ENCODE measurements at places on chromosomes 2 and 18.

DNA sequence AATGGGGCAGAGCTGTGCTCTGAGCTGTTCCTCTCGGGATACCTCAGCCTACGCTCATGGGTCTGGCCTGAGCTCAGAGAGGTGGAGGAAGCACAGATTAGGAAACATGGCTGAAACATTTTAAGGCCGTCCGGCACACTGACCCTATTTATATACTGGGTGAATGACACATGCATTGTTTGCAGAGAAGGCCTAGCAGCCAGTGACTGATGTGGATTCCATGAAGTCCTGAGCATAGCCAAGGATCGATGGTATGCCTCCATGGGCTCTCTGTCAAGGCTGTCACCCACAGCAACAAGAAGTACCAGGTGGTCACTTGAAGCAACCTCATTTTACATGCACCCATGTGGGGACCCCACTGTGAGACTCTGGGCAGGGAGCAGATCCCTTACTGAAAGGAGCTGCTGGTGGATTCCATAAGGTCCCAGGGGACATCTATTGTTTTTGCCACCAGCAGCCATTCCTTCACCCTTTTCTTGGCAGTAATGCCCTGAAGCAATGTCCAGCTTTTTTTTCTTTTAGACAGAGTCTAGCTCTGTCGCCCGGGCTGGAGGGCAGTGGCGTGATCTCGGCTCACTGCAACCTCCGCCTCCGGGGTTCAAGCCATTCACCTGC lies 8.4 kb downstream of the PTMA start:
- no peak for DNase-seq

DNA sequence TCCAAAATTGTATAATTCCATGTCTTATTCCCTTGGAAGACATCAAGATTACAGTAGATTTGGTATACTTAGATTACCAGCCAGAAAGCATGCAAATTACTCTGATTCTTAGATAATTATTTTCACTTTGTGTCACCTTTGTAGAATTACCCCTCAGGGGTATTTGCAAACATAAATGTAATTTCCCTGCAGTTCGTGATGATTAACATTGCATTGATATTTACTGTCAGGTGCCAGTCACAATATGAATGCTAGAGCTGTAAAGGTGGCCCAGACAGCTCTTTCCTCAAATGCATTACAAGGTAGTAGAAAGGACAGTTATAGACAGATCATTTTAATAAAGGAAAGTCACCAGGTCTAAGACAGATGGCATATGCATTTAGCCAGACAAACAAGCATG lies 1537.5 kb upstream of the PIK3C3 start:
- no peak for DNase-seq

DNA sequence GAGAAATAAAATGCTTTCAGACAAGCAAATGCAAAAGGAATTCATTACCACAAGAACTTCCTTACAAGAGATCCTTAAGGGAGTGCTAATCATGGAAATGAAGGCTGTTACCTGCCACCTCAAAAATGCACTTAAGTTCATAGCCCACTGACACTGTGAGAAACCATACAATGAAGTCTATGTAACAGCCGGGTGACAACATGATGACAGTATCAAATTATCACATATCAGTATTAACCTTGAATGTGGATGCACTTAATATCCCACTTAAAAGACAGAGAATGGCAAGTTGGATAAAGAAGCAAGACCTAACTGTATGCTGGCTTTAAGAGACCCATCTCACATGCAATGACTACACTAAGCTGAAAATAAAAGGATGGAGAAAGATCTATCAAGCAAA lies 403.4 kb upstream of the MC4R start:
- DNase-seq = no peak

- no peak for DNase-seq
Measured at GRCh38 chr2:147083664-147084063, 761.2 kb upstream of the ACVR2A start.

- DNase-seq = no peak
Measured at GRCh38 chr18:21203126-21203525, 38.9 kb upstream of the GREB1L start.

- DNase-seq = no peak
Measured at GRCh38 chr2:128406736-128407554, 88.3 kb upstream of the HS6ST1 start.

- no peak for DNase-seq
Measured at GRCh38 chr2:53167227-53167626, 600.4 kb upstream of the CHAC2 start.

DNA sequence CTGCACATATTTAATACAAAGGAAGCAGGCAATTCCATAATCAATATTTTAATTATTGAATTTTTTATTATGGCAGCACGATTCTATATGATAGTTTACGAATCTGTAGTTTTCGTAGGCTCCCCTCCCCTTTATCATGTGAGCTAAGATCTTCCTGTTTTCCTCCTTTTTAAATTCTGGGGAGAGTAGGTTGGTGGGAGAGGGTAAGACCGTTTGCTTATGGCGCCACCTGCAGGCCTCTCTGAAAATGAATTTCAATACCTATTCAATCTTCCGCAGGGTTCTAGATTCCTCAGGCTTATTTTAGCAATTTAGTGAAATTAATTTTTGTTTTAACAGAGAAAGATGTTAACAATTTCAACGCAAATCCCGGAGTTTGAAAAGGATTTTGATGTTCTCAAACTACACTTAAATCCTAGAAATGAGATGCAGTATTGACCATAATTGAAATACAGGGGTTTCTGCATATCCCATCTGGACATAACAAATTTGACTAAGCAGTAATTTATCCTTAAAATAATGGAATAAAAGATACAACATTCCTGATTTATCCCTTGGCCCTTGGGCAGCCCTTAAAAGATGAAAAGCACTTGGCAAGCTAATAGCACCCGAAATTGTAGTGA lies 12.8 kb upstream of the GBX2 start:
- peak; percentile 31 for DNase-seq

GRCh38 chr2:38185012-38185491 lies 109.1 kb upstream of the CYP1B1 start:
- DNase-seq = no peak

GRCh38 chr2:7878786-7879482 lies 802.9 kb upstream of the ID2 start:
- DNase-seq = no peak

DNA sequence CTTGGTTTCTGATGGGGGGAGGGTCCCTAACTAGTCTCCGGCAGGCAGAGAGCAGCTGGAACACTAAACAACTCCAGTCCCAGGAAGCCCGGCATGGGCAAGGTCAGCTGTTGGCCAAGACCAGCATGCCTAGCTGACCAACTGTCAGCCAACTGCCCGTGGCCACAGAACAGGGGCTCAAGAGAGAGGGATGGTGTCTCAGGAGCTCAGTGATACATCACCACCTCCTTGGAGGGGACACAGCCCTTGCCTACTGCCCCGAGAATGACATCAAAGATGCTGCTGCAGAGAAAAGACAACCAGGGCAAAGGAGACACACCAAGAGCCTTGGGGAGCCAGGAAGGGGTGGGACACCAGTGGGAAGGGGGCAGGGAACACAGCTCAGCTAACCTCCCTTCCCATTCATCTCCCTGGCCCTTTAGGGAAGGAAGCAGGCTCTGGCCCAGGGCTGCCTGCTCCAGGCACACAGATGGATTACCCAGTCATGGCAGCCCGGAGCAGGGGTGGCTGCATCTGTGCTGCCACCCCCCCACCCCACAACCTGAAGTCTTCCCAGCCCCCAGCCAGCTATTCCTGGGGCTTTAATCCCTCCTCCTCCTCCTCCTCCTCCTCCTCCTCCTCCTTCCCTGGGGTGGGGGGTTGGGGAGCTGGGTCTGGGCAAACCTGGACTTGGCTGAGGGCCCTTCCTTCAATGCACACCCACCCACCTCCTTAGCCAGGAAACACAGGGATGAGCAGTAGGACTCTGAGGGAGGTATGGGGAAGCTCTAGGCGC lies 1.9 kb downstream of the BIN1 start:
- DNase-seq = no peak
